ENCODE measurements at places on chromosomes 1 and 21. TPM values are rescaled to one million over a fixed set of nuclear protein-coding genes. Genes with fewer than 3 reads are reported as not detected.

Gene PYHIN1
- not detected for total RNA-seq

DNA sequence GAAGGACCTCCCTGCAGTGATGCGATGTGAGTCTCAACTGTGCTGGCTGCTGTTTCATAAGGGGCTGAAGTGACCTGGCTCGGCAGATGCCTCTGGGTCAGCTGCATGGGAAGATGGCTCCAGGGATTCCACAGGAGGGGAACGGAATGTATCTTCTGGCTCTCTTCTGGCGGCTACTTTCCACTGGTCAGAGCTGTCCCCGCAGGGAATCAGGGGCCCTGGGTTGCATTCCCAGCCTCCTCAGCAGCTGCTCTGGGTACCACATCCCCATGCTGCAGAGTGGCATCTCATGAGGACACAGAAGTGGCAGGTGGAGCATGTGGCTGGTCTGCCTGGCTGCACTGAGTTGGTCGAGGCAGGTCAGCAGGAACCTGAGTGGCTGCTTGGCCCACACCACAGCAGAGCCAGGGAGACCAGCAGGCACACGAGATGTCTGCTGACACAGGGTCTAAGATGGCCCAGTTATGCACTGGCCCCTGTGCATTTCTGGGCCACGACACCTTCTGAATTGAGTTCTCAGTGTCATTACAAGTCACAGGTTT is 42.8 kb downstream of the POFUT2 start:
- no peak for DNase-seq

GRCh38 chr1:229478852-229479251 is 29.3 kb downstream of the NUP133 start:
- DNase-seq, result no peak

Gene TLCD4
- 0.99 TPM for total RNA-seq

- DNase-seq, result no peak
Measured at GRCh38 chr1:204259782-204260181, 46.0 kb upstream of the GOLT1A start.

DNA sequence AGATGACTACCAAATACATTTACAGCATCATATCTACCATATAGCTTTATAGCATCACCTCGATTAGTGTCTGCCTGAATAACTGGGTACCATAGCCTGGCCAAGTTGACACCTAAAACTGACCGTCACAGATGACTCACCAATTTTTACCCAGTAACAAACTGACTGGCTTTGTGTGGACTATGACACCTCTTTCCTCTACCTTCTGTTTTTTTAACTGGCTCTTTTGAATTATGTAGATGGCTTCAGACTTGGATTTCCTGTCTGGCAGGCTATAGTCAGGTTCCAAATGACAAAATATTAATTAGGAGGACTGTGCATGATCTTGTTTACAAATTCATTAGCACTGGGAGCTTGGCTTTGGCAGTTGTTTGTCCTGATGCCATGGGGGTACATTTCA is 360.3 kb downstream of the TGFB2 start:
- peak; percentile 52 for DNase-seq

Gene TFF2
- not detected for total RNA-seq

Gene ZBTB8B
- 0.12 TPM for total RNA-seq

Gene HES3
- not detected for total RNA-seq

Gene CAMK2N1
- 17.5 TPM for total RNA-seq

GRCh38 chr1:236836157-236836556 is 41.1 kb downstream of the MTR start:
- DNase-seq, result no peak

DNA sequence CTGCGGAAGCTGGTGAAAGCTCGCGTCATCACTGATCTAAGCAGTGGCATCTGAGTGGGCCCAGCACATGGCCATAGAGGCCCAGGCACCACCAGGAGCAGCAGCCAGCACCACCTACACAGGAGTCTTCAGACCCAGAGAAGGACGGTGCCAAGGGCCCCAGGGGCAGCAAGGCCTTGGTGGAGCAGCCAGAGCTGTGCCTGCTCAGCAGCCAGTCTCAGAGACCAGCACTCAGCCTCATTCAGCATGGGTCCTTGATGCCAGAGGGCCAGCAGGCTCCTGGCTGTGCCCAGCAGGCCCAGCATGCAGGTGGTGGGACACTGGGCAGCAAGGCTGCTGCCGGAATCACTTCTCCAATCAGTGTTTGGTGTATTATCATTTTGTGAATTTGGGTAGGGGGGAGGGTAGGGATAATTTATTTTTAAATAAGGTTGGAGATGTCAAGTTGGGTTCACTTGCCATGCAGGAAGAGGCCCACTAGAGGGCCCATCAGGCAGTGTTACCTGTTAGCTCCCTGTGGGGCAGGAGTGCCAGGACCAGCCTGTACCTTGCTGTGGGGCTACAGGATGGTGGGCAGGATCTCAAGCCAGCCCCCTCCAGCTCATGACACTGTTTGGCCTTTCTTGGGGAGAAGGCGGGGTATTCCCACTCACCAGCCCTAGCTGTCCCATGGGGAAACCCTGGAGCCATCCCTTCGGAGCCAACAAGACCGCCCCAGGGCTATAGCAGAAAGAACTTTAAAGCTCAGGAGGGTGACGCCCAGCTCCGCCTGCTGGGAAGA is 3.2 kb upstream of the ARTN start:
- DNase-seq, result no peak

DNA sequence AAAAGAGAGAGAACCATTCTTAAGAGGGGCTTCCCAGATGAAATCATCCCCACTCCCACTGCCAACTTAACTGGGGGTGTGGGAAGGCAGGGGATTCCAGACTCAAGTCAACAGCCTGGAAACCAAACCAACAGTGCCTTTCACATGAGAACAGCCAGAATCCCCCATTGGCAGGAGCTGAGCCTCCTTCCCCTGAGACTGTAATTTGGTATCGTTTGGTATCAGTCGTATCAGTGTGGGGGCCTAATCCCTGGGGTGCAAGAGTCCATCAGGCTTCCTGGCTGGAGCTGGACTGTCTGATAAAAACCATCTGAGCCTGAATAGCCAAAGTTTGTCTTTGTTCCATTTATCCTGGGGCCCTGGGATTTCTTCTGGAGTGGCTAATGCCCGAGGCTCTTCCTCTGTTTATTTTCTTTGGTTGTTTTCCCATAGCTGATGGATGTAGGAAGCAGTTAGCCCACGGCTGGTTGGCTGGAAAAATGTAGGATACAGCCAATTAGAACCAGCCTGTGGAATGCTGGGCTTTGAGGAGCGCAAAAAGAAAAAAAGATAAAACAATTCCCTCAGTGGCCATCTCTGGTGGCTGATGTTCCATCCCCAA is 84.6 kb downstream of the LAMC2 start:
- DNase-seq, result peak; percentile 90

Gene RPTN
- total RNA-seq, result 0.09 TPM

Gene RHBG
- not detected for total RNA-seq

DNA sequence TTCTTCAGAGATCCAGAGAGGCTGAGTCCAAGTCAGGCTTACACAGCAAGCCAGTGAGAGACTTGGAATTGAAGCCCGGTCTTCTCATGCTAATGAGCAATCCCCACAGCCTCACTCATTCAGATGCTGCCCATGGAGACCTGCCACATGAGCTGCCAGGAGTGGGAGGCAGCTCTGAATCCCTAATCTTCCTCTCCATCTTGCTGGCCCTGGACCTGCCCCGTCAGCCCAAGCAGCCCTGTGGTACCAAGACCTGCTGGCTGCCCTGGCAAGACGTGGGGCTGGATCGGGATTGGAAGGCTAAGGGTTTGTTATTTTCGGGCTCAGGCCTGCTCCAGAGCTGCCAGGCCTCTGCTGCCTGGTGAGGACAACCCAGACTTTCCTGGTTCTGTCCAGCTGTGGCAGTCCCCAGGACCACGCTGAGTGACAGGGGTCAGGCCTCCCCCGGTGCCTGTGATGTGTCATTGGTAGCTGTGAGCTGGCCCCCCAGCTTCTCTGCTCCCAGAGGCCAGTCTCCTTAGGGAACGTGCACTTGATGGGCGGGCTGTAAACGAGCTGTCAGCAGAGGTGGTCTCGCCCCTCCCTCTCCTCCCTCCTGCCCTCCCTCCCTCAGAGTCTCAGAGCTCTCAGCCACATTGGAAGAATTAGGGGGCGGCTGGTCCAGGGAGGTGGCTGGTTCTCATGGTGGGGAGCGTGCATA is 135.0 kb downstream of the FOXD2 start:
- DNase-seq, result peak; percentile 16

Gene SLAMF8
- 1.7 TPM for total RNA-seq

- DNase-seq, result no peak
Measured at GRCh38 chr21:44329971-44330681, 9.1 kb downstream of the CFAP410 start.

DNA sequence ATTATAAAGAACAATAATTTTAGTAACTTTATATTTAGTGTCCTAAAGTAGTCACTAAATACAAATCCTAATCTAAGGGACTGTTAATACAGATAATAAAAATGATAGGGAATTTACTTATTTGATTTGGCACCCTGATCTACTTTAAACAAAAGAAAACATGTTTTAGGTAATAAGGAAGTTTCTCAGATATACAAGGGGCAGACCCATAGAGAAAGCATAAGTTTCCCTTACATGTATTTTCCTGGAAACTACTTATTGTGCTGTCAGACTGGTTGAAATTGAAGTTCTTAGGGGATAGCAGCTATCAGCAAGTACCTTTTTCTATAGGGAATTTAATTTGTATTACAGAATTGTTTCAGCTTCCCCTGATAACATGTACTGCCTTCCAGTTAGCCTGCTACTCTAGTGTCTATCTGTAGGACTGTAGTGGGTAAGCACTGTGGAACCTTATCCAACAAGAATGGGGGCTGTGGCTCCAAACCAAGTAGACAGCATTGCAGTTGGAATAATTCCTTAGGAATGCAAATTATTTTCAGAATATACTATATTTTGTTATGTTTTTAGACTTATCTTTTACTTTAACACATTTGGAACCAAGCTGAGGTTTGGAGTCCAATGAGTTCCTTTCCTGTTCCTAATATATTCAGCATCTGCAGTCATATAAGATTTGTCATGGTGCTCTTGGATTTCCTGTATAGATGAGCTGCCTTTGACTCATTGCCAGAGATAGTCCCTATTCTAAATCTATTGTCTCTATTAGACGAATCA is 14.7 kb downstream of the MSH4 start:
- DNase-seq, result peak; percentile 37

GRCh38 chr1:95196017-95196416 is 38.0 kb upstream of the RWDD3 start:
- DNase-seq, result no peak

DNA sequence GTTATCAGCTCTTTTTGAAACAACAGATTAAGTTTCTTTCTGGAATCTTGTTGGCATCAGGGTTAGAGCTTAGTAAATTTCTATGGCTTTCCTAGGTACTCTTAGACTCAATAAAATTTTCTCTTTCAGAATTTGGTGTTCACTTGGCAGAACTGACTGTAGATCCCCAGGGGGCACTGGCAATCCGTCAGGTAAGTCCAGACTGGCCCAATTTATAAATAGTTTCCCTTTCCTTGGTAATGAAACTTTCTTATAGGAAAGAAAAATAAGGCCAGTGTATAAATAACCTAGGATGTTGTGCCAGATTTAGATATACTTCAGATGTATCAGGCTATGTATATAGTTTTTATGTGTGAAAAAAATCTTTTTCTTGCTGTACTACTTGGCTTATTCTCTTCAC is 18.2 kb downstream of the IPO9 start:
- DNase-seq, result no peak

GRCh38 chr1:184437291-184437690 is 50.5 kb downstream of the C1orf21 start:
- no peak for DNase-seq

Gene TEX38
- not detected for total RNA-seq

DNA sequence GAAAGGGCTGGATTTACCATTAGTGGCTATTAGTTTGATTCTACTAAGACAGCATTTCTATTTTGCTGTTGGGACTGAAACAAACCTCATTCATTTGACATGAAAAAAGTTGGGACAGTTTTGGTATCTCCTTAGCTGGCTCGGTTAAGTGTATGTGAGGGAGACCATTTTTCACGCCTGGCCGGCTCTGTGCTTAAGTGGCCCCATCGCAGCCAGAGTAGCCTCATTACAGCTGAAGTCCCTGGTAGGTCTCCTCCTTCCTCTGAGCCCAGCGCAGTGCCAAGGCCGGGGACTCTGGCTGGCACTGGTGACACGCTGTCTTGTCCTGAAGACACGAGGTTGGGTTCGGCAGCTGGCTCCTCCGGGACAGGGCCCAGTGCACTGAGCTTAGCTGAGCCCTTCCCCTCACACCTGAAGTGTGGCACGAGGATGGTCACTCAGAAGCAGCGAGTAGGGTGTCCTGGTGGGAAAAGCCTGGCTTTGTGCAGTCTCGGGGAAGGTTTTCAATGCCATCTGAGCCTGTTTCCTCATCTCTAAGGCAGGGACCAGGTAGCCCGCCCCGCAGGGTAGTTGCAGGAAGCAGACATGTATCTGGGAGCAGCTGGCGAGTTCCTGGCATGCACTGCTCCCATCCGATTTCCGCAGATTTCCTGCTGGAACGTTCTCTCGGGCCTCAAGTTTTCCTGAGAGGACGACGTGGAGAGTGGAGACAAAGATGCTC is 196.5 kb downstream of the DYRK1A start:
- DNase-seq, result no peak

DNA sequence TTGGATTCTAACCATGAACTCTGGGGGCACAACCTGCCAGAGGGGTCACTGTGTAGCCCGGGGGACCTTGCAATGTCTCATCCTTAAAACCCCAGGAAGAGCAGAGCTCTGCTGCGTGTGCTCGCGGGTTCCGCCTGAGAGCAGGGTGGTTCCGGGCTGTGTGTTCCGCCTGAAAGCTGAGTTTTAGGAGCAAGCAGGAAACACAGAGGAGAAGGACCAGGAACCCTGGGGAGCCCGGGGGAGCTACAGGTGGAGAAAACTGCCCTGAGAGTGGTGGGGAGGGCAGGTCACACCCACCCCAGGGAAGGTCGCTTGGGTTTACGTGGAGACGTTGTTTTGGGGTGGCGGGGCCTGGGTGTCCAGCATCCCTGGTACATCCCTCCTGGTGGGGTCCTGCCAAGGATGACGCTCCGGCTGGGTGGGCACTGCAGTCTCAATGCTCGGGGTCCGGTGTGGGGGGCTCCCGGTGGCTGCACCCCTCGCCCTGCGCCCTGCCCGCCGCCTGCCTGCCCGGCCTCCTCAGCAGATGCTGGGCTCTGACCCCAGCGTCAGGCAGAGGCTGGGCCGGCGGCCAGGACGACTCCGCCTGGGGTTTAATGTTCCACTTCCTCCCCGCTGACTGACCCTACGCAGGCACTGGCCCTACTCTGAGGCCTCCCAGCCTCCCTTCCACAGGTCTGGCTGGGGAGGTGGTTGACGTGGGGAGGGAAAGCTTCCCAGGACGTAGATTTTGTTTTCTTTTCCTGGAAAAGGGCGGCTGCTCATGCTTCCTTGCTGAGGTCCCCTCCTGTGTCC is 17.3 kb upstream of the C1orf159 start:
- no peak for DNase-seq

DNA sequence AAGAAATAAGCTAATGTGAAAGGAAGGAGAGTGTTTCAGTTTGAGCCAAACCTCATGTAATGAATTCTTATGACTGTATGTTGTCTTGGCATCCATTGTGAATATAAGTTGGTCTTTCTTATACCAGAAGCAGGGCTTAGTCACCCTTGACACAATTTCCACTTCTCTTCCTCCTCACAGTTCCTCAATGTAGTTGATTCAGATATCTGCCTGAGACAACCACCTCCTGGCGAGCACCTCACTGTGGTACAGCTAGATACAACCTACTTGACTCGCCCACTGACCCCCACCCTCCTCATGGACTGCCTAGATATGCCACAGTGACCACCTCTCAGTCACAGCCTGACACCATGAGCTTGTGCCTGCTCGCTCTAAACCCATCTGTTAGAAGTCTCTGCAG is 45.6 kb downstream of the KYAT3 start:
- peak; percentile 39 for DNase-seq

- no peak for DNase-seq
Measured at GRCh38 chr1:58308206-58308605, 238.3 kb downstream of the OMA1 start.

Gene ECM1
- 26.0 TPM for total RNA-seq

Gene DPT
- total RNA-seq, result not detected
